Osteoblast (primary cell): ENCODE measurements at places on chromosomes 13 and 19. TPM values are rescaled to one million over a fixed set of nuclear protein-coding genes. Genes with fewer than 3 reads are reported as not detected.

The KIR3DL2 gene
- total RNA-seq: not detected in 2 replicates

DNA sequence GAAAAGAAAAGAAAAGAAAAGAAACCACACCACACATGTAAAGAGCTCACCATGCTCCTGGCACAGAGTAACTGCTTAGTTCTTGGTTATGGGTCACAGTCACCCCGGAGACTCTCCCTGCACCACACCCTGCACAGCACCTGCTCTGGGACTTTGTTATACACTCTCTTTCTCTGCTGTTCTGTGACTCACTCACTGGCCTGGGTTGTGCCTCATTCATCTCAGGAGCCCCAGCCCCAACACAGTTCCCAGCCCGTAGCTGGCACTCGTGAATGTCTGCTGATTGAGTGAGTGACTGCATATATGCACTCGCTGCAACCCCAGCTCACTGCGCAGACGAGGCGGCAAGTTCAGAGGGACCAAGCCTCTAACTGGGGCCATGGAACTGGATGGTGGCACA lies 22.9 kb upstream of the ZNF507 start:
- no peak for DNase-seq

DNA sequence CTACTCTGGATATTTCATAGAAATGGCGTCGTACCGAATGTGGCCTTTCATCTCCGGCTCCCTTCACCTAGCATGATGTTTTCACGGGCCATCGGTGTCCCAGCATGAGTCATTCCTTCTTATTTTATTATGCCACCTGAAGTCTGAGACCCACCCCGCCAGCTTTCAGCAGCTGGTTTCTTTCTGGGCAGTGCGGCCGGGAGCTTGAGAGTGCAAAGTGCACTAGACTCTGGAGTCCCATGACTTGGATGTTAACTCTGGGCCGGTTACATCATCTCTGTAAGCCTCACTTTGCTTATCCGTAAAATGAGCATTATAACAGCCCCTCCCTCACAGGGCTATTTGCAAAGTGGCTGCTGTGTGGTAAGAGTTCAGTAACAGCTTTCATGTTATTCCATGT lies 5.8 kb upstream of the KMT5C start:
- peak; percentile 15 for DNase-seq

The TMIGD2 gene
- total RNA-seq: not detected in 2 replicates

DNA sequence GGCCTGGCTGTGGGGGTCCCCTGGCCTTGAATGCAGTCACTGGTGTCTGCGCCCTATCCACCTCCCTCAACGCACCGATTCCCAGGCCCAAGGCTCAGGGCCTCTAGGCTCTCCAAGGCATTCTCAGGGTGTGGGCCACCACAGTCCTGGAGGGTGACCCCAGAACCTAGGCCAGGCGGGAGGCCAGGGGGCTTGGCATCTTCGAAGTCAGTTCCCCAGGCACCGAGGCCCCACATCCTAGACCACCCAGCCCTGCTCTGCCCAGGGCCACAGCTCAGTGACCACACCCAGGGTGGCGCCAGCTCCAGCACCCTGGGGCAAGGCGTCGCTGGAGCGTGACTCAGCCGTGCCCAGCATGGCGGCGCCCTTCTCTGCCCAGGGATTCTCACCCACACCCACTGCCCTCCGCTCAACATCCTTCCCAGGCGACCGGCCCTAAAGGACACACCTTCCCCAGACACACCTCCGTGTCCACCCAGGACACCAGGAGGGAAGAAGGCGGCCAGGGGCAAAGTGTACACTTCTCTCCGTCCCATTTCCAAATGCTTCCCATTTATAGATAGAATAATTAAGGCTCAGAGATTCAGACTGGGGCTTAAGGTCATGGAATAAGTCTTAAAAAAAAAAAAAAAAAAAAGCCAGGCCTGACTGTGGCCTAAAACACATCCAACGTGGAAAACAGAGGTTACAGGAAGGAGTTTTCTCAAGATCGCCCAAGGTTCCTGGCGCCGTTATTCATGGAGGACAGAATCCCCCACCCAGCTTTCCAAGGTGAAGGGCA lies 36.4 kb upstream of the NANOS3 start:
- DNase-seq: peak; percentile 97

DNA sequence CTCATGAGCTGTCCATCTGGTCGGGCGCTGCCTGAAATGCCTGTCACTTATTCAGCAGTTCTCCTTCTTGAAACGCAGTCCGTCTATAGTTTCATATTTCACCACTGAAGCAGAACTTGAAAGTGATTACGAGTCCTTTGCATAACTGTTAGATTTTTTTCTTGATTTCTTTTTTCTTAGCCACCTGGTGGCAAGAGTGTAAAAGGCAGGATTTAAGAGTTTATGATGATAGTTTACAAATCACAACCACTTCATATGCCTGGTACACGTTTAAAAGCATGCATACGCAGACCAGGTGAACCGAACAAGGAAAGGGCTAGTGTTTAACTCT lies 45.8 kb downstream of the GGACT start:
- peak; percentile 90 for DNase-seq

DNA sequence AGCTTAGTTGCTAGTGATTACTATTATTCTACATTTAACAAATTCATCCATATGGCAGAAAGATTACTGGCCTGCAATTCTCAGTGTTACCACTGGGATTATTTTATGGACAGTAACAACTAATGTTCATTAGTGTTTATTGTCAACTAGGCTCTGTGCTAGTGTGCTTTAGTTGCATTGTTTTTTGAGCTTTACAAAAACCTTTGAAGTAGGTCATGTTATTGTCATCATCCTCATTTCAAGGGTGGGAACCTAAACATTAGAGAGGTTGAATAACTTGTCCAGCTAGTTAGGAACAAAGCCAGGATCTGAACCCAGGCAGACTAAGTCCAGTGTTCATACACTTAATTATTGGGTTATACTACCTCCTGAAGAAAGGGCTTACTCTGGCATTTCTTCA lies 27.8 kb upstream of the TDRD3 start:
- DNase-seq: no peak

GRCh38 chr13:40570930-40571329 lies 95.5 kb downstream of the FOXO1 start:
- no peak for DNase-seq

DNA sequence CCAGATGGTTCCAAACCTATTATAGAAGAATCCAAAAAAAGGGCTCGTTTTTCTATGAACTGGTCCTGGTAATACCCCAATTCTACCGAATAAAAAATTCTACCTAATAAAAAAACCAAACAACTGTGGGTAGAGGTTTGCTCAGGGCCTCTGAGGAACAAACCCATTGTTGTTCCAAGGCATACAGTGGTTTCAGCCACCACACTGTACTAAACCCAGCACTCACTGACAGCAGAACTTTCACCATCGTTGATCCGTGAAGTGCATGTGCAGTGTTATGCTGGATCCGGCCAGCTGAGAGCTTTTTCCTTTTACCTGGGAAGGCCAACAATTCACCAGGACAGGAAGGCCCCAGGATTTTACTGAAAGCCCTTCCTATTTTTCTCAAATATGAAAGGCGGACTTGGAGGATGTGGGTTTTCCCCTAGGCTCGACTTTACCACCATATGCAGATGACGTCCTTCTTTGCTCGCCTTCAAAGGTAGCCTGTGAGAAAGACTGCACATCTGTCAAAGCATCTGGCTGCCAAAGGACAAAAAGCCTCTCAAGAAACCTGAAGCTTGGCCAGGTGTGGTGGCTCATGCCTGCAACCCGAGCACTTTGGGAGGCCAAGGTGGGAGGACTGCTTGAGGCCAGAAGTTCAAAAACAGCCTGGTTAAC lies 7.2 kb upstream of the PABPC3 start:
- no peak for DNase-seq

DNA sequence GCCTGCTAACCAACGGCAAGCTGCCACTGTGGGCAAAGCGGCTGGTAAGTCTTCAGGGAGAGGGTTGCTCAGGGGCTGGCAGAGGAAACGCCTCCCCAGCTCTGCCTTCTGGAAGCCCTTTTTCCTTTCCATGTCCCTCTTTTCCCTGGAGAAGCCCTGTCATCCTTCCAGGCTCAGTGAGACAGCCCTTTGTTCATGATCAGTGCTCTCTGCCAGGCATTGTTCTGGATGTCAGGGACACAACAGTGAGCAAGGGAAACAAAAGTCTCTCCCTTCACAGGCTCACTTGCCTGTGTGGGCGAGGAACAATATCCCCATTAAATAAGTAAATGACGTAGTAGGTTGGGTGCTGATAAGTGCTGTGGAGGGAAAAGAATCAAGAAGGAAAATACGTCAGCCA lies 13.9 kb upstream of the OVOL3 start:
- peak; percentile 59 for DNase-seq

GRCh38 chr19:35777086-35777841 lies 1.9 kb downstream of the ARHGAP33 start:
- DNase-seq: peak; percentile 75

The SNAPC2 gene
- 16.8 and 18.5 TPM in 2 replicates for total RNA-seq

DNA sequence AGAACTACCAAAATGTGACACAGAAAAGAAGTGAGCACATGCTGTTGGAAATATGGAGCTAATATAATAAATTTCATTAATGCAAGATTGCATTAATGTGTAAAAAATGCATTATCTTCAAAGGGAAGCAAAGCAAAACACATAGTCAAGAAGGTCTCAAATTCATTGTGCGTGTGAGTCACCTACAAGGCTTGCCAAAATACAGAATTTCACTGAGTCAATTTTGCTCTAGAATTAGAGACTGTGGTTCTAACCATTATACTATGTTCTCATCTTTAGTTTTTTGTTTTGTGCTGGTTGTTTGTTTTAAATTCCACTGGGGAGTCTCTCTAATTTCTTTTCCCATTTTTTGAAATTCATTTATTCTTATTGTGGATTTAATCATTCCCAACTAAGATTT lies 149.8 kb upstream of the SLITRK1 start:
- DNase-seq: no peak

- peak; percentile 66 for DNase-seq
Measured at GRCh38 chr19:17475541-17476115, 5.3 kb downstream of the SLC27A1 start.

GRCh38 chr19:6406401-6406800 lies 13.4 kb upstream of the GTF2F1 start:
- no peak for DNase-seq
